ENCODE measurements at places on chromosomes 6 and 20.

DNA sequence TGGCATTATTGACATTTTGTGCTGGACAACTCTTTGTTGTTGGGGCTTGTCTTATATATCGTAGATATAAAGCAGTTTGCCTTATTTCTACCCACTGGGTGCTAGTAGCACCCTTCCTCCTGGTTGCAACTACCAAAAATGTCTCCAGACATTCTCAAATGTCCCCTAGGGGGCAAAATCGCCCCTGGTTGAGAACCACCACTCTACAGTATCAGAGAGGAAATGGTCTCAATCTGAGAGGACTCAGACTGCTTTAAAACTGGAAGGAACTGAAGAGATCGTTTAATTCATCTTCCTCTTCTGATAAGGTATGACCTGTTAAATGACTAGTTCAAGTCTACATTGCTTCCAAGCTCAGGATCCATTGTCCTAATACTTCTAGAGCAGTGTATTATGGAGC, 14.9 kb downstream of the SH3BGRL2 start:
- DNase-seq = no peak

- DNase-seq = no peak
Observed at GRCh38 chr20:9035126-9035525, 33.8 kb upstream of the PLCB4 start.

- DNase-seq = no peak
Observed at GRCh38 chr20:38515631-38516030, 43.0 kb downstream of the RALGAPB start.

DNA sequence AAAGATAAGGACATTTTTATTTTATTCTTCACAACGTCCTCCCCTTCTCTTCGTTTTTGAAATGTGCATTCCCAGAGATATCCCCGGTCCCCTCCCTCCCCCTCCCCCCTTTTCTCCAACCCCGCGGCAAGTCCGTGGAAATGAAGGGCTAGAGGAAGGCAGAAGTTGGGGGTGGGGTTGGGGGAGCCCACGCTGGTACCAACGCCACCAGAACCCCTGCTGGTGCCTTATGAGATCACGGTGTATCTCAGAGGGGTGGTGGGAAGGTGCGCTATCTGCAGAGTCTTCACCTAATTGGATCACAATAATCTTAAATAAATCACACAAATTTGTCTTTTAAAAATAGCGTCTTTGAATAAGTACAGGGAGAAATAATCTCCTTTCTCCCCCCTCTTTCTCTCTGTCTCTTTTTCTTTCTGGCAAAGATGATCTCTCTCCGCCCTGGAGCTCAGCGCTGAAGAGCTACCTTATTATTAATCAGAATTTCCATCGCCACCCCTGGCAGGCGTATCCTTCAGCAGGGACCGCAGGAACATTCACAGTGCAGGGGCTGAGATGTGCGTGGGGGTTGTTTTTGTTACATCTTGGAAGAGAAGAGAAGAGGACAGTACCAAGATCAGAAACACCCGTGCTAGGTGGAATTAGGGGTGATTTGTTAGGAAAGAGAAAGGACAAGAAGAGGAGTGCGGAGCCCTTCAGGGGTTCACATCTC, 915 bp downstream of the CLVS2 start:
- DNase-seq = no peak

DNA sequence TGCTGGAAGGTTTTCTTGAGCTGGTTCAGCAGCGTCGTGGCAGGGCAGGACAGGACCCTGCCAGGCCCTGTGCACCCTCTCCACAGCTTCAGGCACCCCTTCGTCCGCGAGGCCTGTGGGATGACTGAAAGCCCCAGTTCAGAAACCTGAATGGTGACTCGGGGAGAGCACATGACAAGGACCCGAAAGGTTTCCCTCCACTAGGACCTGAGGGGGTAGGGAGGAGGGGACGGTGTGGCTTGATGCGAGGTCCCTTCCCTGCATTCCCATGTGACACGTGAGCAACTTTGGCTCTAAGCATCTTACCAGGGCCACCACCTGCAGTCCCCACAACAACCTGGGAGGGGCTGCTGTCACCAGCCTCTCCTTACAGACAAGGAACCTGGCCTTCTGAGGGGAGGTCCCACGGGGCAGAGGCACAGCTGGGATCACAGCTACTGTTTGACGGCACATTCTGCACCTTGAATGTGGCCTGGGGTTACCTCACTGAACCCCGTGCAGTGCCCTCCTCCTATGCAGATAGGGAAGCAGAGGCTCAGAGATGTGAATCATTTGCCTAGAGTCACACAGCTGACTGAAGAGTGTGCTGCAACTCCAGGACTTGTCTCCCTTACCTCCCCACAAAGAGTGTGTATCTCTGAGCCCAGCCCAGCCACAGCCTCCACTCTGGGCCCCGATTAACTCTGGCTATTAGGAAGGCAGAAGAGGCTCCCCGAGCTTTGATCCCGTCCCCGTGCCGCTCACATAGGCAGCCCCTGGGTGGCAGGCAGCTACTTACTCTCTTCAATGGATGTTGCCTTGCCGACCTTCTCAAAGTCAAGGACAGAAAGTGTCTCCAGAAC, 84.6 kb downstream of the PTPN1 start:
- no peak for DNase-seq

GRCh38 chr6:110575925-110576463, 99.6 kb upstream of the SLC22A16 start:
- DNase-seq = no peak

DNA sequence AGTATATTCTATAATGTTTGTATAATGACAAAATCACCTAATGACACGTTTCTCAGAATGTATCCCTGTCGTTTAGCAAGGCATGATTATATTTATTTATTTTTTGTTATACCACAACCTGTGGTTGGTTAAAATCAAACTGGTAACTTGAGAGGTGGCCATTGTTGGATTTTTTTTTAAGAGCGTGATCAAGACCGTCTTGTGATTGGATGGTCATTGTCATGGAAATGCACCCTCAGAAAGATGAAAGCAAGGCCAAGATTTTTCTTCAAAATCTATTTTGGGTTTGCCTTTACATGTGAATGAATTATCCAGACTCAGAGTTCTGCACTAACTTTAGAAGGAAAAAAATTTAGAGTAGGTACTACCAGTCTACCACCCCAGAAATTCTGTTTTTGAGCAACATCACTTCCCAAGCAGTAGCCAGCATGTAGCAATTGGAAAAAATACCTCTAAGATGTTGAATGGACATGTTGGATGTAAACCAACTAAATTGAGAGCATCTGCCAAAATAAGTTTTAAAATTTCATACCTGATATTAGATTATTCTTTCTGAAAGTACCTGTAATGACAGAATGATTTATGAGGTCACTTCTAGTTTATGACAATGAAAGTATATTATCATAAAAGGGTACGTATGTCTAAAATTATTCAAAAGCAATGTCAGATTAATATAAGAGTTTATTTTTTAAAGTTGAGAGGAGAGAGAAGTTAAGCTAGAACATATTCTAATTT, 50.8 kb downstream of the NCOA7 start:
- DNase-seq = no peak

- DNase-seq = no peak
Observed at GRCh38 chr6:30399390-30400058, 54.6 kb downstream of the RPP21 start.
